ENCODE measurements at places on chromosomes 5 and 9.
A peak's percentile ranks its signal among the peaks of the same experiment; 100 is the strongest.

- DNase-seq, result no peak
These were observed 3.4 kb upstream of the GCNT4 start for GRCh38 chr5:75055727-75056144.

- DNase-seq, result no peak
These were observed 45.0 kb downstream of the IRF1 start for GRCh38 chr5:132445640-132445923.

DNA sequence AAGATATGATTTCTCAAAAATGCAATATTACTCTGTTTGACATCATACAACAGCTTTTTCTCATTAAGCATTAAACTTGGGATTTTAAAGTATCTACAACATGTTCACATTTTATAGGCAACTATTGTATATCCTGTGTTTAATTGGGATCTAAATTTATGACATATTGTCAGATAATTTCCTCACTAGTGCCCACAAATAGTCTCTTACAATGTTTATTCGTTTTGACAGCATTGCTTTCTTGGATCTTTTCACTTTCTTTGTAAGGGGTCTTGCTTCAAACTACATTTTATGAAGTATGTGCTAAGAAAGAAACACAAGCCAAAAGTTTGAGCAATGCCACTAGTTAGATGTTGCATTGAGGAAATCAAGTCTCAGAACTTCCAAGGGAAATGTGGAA lies 285.1 kb downstream of the TMEM167A start:
- DNase-seq, result no peak

GRCh38 chr5:164207646-164208045 lies 702.2 kb downstream of the MAT2B start:
- no peak for DNase-seq

DNA sequence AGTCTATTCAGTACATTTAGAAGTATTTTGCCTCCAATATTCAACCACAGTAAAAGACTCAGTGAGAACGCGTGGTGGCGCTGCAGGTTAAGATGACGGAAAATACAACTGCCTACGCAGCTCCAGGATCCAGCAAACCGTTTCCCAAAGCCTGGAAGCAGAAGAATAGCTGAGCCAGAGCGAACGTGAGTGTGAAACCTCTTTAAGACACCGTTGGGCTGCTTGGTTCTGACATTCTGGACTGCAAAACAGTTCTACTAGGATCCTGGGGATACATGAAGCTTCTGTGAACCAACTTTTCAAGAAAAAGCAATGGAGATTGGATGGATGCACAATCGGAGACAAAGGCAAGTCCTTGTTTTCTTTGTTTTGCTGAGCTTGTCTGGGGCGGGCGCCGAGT lies at the start of gene PCDHB16:
Gene PCDHB16, plus strand, starts transcription at position 140 of the 400 bp plus-strand sequence. Its CDS starts 173 bp downstream, at position 313.
- peak; percentile 80 for DNase-seq

Measured in NCI-H526 (cell line).